ENCODE measurements at places on chromosomes 2 and 18.

- no peak for DNase-seq
Measured at GRCh38 chr2:64218137-64218802, 74.0 kb upstream of the PELI1 start.

DNA sequence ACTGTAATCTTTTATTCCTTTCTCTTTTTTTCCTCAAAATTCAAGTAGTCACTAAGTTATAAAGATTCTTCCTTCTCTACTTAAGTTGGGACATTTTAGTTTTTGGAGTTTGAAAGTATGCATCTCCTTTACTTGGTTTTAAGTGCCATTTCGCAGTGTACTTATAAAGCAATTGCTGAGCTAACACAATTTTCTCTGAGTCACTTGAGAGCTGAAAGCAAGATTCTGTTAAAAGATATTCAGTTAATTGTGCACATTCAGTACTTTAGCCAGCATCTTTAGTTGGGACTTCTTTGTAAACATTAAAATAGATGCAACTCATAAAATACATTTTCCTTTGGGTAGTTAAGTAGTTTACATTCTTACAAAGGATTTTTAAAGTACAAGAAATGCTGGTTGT, 136.0 kb downstream of the GFPT1 start:
- DNase-seq: no peak

DNA sequence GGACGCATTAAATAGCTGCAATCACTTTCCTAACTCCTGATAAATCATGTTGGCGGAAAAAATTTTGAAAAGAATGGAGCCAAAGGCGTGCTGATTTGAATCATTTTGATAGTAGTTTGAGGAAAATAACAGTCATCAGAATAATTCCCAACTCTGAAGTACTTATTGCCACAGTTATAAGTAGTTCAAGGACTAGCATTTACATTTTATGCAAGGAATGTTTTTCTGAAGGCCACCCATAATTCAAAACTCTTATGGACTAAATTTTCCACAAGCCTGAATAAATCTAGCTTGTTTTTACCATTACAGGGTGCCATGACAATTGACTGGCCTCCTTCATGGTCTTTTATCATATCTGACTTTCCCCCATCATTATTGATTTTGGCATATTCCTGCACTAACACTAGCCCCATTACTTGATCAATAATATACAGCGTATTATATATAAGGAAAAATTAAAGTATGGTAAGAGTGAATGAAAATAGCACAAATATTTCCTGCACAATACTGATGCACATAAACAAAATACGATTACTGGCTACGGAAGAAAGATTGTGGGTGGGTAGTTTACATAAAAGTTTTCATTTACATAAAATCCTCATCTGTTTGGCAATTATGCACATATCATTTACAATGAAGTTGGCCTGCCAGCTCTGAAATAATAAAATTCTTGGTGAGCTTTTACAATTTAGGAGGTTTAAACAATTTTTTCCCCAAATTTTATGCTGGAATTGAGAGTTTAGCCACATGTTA, 334.6 kb downstream of the ARL6IP6 start:
- DNase-seq: no peak

- no peak for DNase-seq
Measured at GRCh38 chr2:9430316-9431293, 7.2 kb downstream of the CPSF3 start.

GRCh38 chr18:44586782-44587524, 93.7 kb upstream of the SETBP1 start:
- DNase-seq: no peak

GRCh38 chr2:236726701-236727450, 157.3 kb downstream of the ACKR3 start:
- no peak for DNase-seq

GRCh38 chr2:21748501-21748900, 624.7 kb downstream of the TDRD15 start:
- DNase-seq: no peak

GRCh38 chr2:43367012-43367782, 140.8 kb upstream of the ZFP36L2 start:
- no peak for DNase-seq

- DNase-seq: no peak
Measured at GRCh38 chr2:85545780-85546240, 6.8 kb downstream of the MAT2A start.

DNA sequence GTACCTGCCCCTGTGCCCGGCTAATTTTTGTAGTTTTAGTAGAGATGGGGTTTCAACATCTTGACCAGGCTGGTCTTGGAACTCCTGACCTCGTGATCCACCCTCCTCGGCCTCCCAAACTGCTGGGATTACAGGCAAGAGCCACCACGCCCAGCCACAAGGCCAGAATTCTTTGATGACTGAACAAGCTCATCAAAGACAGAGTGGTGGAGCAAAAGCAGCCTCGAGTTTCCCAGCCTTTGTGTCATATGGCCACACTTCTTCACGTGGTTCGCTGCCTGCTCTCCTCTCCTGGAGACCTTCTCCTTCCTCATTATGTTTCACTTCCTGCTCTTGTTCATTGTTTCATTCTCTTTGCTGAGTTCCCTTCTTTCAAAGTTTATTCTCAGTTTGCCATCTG, 9.9 kb upstream of the NPC1 start:
- no peak for DNase-seq

DNA sequence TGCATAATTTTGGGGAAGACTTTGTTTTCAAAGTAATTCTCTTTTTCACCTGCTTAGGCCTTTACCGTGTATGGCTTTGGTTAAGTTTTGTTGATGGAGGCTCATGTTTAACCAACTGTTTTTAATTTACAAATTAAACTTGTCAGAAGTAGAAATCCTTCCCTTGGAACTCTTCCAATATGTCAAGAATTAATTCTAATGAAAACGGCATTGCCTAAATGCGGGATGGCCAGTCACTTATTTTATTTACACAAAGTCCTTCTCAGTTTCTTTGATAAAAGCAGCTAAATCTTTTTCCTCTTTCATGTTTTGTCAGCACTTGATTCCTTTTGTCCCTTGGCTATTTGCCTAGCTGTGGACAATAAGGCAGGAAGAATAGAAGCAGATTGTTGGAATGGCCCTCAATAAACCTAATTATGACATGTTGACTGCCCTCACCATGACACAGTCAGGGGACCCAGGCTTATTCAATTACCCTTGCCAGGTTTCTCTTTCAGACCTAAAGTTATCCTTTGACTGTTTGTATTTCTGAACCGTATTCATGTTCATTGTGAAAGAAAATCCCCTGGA, 26.3 kb downstream of the PAX3 start:
- no peak for DNase-seq

- no peak for DNase-seq
Measured at GRCh38 chr2:3117650-3118216, 259.9 kb downstream of the EIPR1 start.

GRCh38 chr2:77507657-77508056, 14.5 kb downstream of the LRRTM4 start:
- no peak for DNase-seq

DNA sequence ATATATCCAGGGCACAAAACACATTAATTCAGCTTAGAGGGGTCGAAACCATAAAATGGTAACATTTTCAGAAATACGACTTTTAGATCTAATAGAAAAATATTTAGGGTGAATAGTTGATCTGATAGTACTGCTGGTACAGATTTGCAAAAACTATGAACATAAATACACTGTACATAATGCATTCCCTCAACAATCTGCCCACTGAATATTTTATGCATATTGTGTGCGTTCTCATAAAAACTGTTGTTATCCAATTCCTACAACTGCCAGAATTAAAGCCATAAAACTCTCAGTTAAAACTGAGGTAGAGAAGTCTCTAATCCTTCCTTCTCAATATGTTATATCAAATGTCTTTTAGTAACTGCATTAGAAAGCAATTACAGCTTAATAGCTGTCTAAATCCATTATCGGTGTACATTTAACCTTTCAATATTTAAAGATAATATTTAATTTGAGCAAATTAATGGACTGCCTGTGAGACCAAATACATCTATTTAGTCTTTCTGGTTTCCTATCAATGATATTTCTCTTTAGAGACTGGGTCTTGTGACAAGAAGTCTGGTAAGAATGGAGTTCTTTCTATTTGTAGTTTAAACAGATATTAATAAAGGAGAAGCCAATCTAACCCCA, 32.5 kb downstream of the TCF4 start:
- DNase-seq: no peak

DNA sequence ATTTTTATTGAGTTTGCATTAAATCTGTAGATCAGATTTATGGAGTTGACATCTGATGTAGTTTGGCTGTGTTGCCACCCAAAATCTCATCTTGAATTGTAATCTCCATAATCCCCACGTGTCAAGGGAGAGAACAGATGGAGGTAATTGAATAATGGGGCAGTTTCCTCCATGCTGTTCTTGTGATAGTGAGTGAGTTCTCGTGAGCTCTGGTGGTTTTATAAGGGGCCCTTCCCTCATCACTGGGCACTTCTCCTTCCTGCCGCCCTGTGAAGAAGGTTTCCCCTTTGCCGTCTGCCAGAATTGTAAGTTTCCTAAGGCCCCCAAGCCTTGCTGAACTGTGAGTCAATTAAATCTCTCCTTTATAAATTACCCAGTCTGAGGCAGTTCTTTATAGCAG, 32.2 kb downstream of the ZC3H15 start:
- no peak for DNase-seq

DNA sequence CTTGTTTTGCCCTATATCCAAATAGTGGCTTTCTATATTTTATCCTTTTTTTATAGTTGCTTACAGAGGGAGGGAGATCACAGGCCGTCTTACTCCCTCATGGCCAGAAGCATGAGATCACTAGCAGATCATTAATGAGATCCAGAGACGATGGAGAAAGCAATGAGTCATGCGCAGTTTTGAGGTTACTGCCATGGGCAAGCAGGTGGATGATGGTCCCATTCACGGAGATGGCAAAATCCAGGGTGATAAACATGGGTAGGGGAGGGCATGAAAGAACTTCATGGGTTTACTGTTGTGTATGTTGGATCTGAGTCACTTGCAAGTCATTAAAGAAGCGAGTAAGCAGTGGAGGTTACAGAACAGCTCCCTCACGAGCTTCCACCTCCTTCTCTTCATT, 60.4 kb downstream of the C18orf63 start:
- DNase-seq: no peak

DNA sequence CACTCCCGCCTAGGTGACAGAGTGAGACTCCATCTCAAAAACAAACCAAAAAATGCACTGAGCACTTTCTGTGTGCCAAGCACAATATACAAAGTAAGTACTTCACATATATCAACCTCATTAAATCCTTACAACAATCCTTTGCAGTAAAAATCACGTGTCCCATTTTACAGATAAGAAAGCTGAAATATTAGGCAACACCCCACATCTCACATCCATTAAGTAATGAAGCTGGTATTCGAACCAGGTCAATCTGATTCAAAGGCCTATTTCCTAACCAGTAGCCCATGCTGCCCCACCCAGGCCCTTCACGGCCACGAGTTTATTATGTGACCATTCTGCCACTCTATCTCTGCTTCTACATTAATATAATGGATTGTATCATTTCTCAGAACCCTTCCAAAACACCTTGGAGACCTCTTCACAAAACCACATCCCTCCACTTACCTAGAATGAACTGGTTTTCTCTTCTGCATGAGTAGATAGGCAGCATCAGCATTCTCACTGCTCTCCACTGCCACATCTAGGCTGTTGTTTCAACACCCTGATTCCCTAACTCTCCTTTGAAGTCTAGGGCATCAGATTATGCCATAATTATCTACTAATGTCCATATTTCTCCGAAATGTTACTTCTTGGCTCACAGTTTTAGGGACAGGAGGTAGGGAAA, 3.1 kb upstream of the EXOC6B start:
- no peak for DNase-seq

- peak; percentile 79 for DNase-seq
Measured at GRCh38 chr2:216057688-216058193, 23.9 kb downstream of the PECR start.

- no peak for DNase-seq
Measured at GRCh38 chr18:8081267-8081666, 514.2 kb downstream of the PTPRM start.

GRCh38 chr2:126885751-126886210, 12.9 kb upstream of the TEX51 start:
- no peak for DNase-seq

DNA sequence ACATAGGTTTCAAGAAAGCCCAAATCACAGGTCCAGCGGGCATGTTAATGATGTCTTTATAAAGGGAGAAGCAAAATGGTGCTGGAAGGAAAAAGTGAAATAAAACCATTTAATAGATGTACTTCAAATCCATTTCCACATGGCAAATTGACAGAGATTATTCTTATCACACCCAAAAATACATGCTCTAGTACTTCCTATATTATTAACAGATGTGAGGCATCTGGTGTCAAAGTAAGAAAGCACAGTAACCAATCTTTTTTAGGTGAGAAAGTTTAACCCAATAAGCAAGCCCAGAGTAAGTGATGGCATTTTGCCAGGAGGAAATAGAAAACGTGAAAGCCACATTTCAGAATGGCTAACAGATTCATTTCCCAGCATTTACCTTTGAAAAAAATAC, 128.0 kb downstream of the ABCA12 start:
- DNase-seq: no peak

- DNase-seq: no peak
Measured at GRCh38 chr18:21735452-21736015, 5.1 kb upstream of the MIB1 start.

GRCh38 chr2:142315346-142315745, 184.5 kb upstream of the LRP1B start:
- DNase-seq: no peak

- no peak for DNase-seq
Measured at GRCh38 chr2:69943000-69943842, 18.2 kb downstream of the ASPRV1 start.

DNA sequence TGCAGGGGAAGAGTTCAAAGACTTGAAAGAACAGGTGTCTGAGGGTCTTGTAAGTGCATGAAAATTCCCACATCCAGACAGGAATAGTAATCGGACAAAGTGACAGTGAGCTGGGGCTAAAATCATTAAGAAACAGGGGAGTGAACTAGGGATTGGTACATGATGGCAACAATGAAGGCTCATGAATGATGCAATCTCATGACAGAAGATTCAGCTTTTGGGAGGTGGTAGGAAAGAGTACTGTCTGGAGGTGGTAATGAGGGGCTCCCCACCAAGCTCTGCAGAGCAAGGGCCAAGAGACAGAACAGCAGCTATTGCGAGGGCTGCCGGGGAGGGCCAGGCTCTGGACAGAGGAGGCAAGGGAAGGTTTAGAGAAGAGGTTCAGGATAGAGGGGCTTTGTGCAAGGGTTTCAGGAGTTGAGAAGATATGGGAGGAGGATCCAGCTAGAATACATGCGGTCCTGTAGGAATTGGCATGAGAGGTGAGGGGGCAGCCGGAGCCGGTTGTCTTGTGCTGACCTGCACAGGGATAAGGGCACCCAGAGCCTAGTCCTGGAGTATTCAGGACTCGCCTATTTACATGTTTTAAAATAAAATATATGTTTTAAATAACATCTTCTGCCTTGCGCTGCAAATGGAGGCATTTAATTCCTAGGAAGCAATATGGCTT, 31.4 kb downstream of the MAP3K20 start:
- DNase-seq: no peak

- peak; percentile 70 for DNase-seq
Measured at GRCh38 chr2:190069936-190070696, 7.6 kb upstream of the MSTN start.

GRCh38 chr18:10169064-10169562, 255.3 kb downstream of the VAPA start:
- DNase-seq: no peak

All from renal pelvis (tissue), 12 donors.